NK-92 treated with Interleukin-12 subunit alpha and Interleukin-12 subunit beta, amount 100 ng/mL, for 24 hours (cell line): ENCODE measurements at places on chromosomes 11 and 22.

- no peak for DNase-seq
Measured at GRCh38 chr11:124346311-124346955, 26.4 kb upstream of the OR8D2 start.

GRCh38 chr11:133104009-133104744 is 428.1 kb downstream of the OPCML start:
- DNase-seq, result no peak

- DNase-seq, result no peak
Measured at GRCh38 chr11:122746050-122746478, 90.5 kb downstream of the UBASH3B start.

DNA sequence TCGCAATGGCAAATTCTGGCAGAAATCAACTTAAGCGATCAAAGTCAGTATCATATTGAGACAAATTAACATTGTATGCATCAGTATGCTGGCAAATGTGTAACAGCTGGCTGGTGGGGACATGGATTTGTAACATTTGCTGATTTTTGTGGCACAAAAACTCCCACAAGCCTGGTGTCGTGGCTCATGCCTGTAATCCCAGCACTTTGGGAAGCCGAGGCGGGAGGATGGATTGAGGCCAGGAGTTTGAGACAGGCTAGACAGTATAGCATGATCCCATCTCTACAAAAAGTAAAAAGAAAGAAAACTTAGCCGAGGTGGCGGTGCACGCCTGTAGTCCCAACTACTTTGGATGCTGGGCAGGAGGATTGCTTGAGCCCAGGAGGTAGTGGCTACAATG is 17.6 kb upstream of the HDHD5 start:
- no peak for DNase-seq

GRCh38 chr11:76310832-76311595 is 69.9 kb downstream of the THAP12 start:
- DNase-seq, result no peak

DNA sequence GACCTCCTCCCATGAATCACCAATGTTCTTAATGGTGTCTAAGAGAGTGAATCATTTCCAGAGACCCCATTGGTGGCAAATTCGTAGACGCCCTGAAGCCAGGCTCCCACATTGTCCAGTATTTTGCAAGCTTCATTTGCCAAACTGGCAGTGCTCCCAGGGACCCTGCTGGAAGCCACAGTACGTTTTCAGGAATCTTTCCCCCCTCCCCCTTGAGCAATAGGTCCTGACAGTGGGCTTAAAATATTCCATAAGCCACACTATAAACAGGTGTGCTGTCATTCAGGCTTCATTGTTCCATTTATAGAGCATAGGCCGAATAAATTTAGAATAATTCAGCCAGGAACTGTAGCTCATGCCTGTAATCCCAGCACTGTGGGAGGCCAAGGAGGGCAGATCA is 125.3 kb downstream of the MORC2 start:
- DNase-seq, result no peak

DNA sequence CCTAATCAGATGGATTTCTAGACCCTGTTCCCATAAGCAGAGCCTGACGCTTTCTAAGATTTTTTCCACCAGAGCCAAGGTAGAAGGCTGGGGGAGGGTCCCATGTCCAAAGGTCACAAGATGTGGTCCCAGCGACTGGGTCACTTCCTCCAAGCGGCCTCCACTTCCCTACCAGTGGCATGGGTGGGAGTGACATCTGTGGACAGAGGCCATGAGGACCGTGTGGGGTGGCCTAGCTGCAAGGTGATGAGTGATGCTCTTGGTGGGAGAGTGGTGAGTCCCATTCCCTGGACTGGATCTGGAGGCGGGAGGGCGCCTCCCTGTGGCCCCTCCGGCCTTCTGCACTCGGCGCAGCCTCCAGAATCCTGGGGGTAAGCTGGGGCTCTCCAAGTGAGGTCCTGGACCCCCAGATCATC is 32.4 kb upstream of the PRR5 start:
- no peak for DNase-seq

DNA sequence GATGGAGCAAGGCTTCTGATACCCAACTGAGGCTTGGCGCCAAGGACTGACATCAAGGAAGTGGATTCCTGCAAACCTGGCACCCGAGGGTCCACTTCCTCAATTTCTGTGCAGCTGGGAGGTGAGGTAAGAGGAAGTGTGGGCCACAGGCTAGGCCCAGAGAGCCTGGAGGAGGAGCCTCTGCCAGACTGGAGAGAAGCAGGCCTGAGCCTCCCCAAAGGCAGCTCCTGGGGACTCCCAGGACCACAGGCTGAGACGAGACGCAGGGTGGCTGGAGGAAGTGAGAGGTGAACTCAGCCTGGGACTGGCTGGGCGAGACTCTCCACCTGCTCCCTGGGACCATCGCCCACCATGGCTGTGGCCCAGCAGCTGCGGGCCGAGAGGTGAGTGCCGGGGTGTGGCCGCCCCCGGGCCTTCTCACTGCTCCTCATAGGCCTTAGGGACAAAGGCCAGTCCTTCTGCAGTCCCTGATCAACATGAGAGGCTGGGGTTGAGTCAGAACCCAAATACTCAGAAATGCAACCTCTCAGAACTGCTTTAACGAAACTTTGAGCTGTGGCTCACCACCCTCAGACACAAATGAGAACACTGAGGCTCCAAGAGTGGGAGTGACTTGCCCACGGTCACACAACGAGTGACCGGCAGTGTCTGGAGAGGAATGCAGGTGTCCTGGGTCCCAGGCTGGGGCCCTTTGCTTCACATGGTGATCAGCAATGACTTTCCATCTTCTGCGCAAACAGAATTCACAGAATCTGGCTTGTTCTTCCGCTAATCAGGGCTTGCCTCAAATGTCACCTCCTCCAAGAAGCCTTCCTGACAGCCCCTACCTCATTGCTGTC is at the start of gene NCF4:
NCF4 (plus strand) TSS at position 186 of the 839 bp plus-strand sequence; CDS start at position 352, 166 bp downstream.
- DNase-seq, result peak; percentile 47

- no peak for DNase-seq
Measured at GRCh38 chr11:42249956-42250355, 790.5 kb upstream of the LRRC4C start.

DNA sequence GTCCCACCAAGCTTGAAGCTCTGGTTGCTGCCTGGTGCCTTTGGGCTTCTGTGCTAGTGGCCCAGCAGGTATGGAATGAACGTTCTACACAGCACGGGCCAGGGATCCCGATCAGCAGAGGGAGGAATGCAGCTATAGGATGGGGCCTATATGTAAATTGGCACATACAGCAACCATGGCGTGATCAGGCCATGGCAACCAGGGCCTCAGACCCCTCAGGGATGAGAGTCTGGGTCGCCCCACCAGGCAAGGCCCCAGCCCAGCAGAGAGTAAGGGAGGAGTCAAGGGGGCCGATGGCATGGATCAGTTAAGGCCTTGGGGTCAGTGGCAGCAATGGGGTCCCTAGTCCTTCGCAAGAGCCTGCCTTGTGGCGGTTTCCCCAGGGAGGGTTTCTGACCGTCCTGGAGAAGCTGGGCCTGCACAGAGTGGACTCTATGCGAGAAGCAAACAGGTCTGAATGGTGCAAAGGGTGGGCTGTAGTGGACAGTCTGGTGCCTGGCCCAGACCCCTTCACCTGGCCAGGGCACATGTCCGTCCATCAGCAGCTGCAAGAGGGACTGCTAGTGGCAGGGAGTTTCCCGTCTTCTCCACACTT is 98.6 kb downstream of the RPS6KA4 start:
- DNase-seq, result no peak

DNA sequence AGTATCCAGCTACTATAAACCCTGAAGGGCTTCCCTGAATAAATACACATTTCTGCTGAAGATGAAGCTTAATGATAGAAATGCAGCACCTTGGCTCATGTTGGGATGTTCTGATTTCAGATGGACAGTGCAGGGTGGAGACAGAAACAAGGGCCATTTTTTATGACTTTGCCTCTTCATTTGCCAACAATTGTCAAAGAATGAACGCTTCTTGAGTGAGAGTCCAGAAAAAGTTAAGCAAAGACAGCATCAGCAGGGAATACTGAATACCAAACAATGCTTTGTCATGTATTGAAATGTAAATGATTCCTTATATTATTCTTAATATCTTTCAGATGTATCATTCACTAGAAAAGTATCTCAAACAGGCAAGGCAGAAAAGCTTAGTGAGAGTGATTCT is 84.9 kb downstream of the TRPC6 start:
- DNase-seq, result no peak

DNA sequence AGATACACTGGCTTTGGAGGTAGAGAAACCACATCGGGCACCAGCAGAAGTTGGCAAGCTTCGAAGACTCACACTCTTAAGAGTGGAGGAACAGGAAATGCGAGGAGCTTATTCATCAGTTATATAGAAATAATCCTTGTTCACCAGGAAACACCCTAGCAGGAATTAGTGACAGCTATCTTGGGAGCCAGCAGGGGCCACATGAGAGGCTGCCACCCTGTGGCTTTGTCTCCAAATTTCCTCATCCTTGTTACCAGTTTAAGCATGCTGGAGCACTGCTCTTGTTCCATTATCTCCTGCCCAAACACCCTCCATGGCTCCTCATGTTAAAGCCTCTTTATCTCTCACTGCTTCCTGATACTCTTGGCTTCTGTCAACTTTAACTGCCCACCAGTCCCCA is 131.0 kb downstream of the PLEKHA7 start:
- DNase-seq, result no peak

- DNase-seq, result no peak
Measured at GRCh38 chr11:33703234-33703633, 2.6 kb upstream of the C11orf91 start.

DNA sequence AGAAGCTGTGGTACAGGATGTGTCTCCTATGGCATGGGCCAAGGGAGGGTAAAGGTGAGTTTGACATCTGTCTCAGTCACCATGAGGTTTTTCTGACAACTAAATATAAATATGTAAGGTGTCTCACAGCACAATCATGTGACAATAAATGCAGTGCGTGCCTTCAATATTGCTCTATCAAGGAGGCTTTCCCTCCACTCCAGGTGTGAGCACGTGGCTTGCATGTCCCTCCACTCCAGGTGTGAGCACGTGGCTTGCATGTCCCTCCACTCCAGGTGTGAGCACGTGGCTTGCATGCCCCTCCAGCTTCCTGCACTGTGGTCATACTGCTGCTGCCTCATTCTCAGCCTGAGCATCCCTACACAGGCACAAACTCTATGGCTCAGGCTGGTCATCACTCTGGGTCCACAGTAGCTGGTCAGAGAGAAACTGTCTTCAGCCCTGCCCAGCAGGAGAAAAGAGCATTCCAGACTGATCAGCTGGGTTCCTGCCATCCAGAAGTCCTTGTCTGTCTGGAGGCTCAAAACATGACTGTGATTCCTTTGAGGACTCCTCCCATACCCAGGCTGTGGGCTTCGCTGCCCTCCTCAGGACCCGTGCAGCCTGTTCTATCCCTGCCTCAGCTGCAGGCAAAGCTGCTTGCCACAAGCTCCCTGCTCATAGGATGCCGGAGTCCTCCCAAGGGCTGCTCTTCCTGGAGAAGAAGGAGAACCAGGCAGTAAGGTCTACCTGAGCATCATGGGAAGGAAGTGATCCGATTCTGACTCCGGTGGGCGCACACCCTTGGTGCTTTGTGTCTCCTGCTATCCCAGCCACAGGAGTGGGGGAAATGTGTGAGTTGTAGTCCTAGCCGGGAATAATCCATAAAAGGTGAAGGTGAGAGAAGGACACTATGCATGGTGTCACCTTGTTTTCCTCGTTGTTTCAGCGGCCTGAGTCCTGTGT is 33.4 kb upstream of the VPREB1 start:
- DNase-seq, result no peak

GRCh38 chr11:128686021-128686741 is 7.7 kb upstream of the FLI1 start:
- no peak for DNase-seq

- no peak for DNase-seq
Measured at GRCh38 chr11:107612445-107612844, 21.5 kb downstream of the ELMOD1 start.

DNA sequence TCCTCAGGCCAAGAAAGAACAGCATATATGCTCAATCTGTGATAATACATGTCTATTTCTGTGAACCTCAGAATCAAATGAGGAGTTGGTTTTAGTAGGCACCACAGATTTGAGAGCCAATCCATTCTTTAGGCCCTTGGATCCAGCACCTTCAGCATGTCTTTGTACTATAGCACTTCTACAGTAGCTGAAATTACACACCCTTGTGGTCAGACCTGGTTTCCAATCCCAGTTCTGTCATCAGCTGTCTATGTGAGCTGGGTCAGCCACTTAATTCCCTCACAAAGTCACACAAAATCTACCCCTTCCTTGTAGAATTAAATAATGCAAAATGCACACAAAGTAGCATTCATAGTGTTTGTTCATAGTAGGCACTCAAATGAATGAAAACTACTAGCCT is 381.3 kb upstream of the LARGE1 start:
- DNase-seq, result no peak

DNA sequence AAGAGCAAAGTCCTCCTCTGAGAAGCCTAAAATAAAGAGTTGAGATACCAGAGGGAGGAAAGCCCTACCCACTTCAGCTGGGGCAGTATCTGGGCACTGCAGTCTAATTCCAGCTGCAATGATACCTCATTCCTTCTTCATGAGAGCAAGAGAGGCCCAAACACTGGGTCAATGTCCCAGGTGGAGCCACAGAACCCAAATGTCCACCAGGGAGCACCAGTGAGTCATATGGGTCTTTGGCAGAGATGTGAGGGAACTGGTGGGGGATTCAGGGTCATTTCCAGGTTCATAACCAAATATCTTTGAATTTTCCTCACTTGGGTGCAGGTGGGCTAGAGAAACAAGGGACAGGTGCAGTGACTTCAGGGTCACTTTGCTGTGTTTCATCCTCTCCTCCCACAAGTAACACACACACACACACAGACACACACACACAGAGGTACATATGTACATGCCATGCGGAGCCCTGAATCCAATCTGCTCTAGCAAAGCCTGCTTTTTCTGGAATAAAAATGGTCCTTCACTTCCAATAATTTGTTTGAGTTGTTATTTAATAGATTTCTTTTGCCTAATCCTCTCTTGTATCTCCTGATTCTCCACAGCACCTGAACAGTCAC is 585.4 kb downstream of the SOX6 start:
- no peak for DNase-seq
